ENCODE measurements at places on chromosomes 11 and 22. TPM values are rescaled to one million over a fixed set of nuclear protein-coding genes. Genes with fewer than 3 reads are reported as not detected.
A peak's percentile ranks its signal among the peaks of the same experiment; 100 is the strongest.

- no peak overlapping the region for H3K27ac ChIP-seq
- no peaks in the 10 kb centered on the region for H3K4me1 ChIP-seq
- no peak for DNase-seq
- H3K36me3 ChIP-seq = no peaks in the 10 kb centered on the region
Observed at GRCh38 chr11:12810568-12810894, 136.3 kb downstream of the TEAD1 start.

- no peaks in the 10 kb centered on the region for H3K27me3 ChIP-seq
- H3K27ac ChIP-seq = no peak overlapping the region
- no peak overlapping the region for H3K4me3 ChIP-seq
- DNase-seq = no peak
Observed at GRCh38 chr22:47115518-47115890, 353.1 kb downstream of the TBC1D22A start.

TMEM191C gene
- total RNA-seq = 4.5 TPM

SLC6A5 gene
- total RNA-seq = not detected

TPBGL gene
- total RNA-seq = not detected

GRCh38 chr22:37677493-37677974 lies 2.1 kb downstream of the LGALS1 start:
- no peak for DNase-seq
- H3K4me1 ChIP-seq = peaks cover 57% of the 10 kb centered on the region
- peak overlapping the region; percentile 98 for H3K27ac ChIP-seq
- H3K27me3 ChIP-seq = no peaks in the 10 kb centered on the region
- no peaks in the 10 kb centered on the region for H3K36me3 ChIP-seq

GRCh38 chr22:50714150-50714549 lies 23.9 kb upstream of the ACR start:
- H3K27ac ChIP-seq = no peak overlapping the region
- no peak for DNase-seq
- H3K4me1 ChIP-seq = no peaks in the 10 kb centered on the region

All from B cell (primary cell).